ENCODE measurements at places on chromosomes 11 and 22.

- peak; percentile 27 for DNase-seq
Measured at GRCh38 chr11:14422052-14422813, 63.2 kb upstream of the RRAS2 start.

DNA sequence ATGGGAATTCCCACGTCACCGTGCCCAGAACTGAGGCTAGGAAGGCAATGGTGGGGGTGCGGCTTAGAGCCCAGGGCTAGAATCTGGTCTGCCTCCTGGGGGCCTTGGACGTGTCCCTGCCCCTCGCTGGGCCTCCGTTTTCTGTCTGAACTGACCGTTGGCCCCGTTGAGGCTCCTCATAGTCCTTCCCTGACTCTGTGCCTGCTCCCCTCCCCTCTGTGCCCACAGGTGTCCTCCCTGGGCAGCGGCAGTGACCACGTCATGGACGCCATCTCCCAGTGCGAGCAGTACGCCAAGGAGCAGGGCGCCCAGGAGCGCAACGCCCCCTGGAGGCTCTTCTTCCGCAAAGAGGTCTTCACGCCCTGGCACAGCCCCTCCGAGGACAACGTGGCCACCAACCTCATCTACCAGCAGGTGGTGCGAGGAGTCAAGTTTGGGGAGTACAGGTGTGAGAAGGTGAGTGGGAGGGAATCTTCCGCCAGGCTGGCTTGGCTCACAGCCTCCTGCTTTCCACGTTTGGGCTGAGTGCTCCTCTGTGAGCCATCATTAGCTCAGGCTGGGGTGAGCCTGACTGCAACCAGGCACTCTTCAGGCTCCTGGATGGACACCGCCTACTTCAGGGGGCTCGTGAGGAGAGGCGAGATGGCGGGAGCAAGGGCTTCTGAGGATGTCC lies 63.9 kb downstream of the MYO7A start:
- peak; percentile 90 for DNase-seq

DNA sequence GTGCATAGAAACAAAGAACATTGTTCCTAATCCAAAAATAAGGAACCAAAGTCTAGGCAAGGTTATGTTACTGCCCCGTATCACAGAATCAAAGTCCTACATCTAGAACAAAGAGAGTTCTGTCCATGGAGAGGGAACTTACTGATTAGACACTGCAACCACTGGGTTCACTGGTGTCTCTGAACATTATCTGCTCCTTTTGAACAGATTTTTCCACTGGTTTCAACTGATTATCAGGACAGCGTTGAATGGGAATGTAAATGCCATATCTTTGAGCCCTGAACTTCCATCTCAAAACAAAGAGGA lies 20.1 kb upstream of the OR8D2 start:
- no peak for DNase-seq

- peak; percentile 28 for DNase-seq
Measured at GRCh38 chr11:27166130-27166529, 125.5 kb downstream of the BBOX1 start.

- DNase-seq, result no peak
Measured at GRCh38 chr22:30251711-30252110, 5.2 kb upstream of the LIF start.

DNA sequence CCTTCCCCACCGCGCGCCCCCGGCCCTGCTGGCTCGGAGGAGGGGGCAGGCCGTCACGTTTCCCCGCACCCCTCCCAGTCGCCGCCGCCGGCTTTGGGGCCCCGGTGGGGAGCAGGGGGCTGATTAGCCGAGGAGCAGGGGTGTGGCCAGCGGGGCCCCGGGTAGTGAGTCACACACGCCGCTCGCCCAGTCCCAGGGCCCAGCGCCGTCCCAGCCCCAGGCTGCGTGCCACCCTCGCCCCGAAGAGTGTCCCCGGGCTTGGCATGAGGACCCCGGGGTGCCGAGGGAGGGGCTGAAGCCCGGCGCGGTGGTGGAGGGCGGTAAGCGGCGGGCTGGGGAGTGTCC lies 34.4 kb downstream of the PRDM11 start:
- no peak for DNase-seq

GRCh38 chr22:20959578-20960461 lies 7.2 kb upstream of the AIFM3 start:
- DNase-seq, result no peak

- peak; percentile 81 for DNase-seq
Measured at GRCh38 chr11:33690290-33691065, 10.1 kb downstream of the C11orf91 start.

- no peak for DNase-seq
Measured at GRCh38 chr11:103907136-103907535, 129.3 kb upstream of the DDI1 start.

DNA sequence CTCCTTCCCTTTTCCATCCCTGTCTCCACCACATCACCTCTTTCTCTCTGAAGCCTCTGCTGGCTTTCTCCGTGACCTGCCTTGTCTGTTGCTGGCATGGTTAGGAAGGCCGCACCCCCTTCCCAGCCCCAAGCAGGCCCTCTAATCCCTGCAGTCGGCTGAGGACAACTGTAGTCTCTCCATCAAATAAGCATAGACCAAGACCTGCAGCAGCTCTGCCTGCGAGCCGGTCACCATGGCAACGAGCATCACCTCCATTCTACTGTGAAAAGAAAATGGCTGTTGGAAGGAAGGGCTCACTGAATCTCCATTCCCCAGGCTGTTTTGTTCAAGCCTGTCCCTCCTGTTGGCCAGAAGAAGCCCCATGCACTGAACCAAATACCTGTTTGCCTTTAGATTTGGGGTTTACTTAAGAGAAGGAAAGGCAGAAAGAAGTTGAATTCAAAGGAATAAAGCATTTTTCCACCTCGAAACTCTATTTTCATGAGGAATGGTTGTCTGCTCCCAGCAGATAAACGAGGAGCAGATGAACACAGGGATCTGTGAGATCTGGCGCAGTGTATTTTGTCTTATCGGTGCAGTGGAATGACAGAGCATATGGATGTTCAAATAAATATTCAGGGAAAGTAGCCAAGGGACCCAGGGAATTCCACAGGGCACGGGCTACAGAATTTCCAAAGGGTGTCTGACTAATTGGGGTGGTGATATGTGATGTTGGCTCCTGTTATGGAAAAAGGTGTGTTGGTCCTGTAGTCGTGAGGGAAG lies 113.1 kb upstream of the TTC12 start:
- DNase-seq, result no peak
